ENCODE measurements at places on chromosomes 11 and 22. TPM values are rescaled to one million over a fixed set of nuclear protein-coding genes. Genes with fewer than 3 reads are reported as not detected.
A peak's percentile ranks its signal among the peaks of the same experiment; 100 is the strongest.

Gene LRP5
- total RNA-seq: 59.9 TPM

- no peak for DNase-seq
These were observed 1.8 kb upstream of the RASD2 start for GRCh38 chr22:35538801-35539321.

Gene SCGB1C1
- total RNA-seq: not detected

DNA sequence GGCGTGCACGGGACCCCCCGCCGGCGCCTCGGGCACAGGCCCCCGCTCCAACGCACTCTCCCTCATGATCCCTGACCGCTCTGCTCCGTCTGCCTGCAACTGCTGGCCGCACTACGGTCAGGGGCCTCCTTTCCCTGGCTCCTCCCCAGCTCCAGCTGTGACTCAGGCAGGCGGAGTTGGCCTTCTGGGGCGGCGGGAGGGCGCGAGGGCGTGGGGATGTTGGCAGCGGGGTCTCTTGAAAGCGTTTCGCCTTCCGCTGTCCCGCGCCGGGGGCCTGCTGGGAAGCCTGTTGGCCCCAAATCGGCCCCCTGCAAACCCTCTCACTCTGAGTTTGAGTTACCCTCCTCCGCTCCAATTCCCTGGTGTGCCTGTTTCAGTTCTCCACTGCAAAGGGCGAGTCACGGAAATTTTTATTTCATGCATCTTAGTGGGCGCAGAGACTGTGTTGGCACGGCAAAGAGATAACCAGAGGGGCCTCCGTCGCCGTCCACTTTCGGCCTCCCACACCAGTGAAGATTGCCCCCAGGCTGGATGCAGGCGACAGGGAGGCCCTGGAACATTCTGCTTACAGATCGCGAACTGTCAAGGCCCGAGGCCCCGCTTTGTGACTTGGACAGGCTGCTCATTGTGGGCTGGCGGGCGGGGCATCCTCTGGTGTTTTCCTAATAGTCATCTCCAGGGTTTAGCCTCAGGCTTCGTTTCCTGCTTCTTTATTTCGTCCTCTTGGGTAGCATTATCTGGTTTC, at the start of gene CAVIN3:
Gene CAVIN3, minus strand, starts transcription at position 91 of the 745 bp plus-strand sequence. Its CDS starts 25 bp downstream, at position 66.
- peak; percentile 96 for DNase-seq

DNA sequence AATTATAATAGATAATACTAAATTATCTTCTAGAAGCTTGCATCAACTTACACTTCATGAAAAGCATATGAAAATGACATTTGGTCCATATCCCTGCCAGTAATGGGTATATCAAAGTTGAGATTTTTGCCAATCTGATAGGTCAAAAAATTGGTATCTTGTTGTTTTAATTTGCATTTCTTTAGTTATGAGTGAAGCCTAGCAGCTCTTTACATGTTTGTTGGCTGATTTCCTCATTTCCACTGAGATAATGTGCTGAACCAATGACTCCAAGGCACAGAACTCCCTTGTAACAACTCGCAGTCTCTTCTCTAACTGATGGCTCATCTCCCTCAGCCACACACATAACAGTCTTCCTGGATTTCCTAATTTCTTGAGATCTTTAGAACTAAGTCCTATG, 175.3 kb upstream of the SESN3 start:
- no peak for DNase-seq

Gene POU2AF2
- not detected for total RNA-seq

Gene AAMDC
- 49.1 TPM for total RNA-seq

DNA sequence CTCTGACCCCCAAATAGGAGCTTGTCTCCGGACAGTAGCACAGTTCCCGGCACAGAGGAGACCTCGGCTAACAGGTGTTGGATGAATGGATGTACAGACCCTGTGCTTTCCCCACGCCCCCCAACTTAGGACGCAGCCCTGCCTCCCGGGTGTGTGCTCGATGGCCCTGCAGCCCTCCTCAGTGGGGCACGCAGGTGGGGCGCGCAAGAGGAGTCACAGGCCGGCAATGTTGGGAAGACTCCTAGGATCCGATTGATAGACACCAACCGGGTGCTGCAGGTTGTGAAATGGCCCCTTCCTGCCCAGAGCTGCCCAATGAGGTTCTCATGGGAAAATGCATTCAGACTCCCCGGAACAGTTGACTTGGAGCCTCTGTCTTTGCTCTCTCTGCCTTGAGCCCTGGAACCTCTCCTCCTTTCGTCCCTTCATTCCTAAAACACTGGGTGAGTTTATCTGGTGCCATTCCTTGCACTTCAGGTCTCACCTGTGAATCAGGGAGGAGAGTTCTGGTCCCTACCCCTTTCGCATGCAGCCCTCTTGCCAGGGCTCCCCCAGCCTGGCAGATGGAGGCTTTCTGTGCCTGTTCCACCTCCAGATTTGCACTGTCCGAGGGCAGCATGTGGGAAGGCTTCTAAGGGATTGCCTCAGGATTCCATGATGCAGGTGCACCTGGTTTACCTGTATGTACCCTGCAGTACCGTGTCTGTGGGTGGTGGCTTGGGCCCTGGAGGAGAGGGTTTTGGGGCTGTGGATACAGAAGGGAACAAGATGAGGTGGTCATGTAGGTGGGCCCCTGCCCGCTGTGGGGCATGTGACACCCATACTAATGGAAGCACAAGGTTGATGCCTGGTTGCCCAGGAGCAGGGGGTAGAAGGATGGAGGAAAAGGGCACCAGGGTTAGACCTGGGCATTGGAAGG, 1.2 kb downstream of the MICALL1 start:
- no peak for DNase-seq

Gene KCNJ5
- total RNA-seq: 4.6 TPM

Data from mesenteric fat pad (tissue), 1 donor.